ENCODE measurements at places on chromosomes 6 and 20. TPM values are rescaled to one million over a fixed set of nuclear protein-coding genes. Genes with fewer than 3 reads are reported as not detected.

HCK gene
- total RNA-seq = 0.06 TPM

BMP6 gene
- total RNA-seq = 14.8 TPM

C6orf141 gene
- total RNA-seq = 8.5 TPM

HSPA1L gene
- 1.4 TPM for total RNA-seq
